HuH-7 (cell line): ENCODE measurements at places on chromosomes 12 and 14.

GRCh38 chr12:109625749-109626377 lies 52.3 kb downstream of the MVK start:
- DNase-seq, result no peak

- DNase-seq, result no peak
These were observed 3.7 kb upstream of the TM9SF1 start for GRCh38 chr14:24198814-24199524.

GRCh38 chr12:69007101-69007854 lies 74.3 kb upstream of the CPM start:
- DNase-seq, result no peak

DNA sequence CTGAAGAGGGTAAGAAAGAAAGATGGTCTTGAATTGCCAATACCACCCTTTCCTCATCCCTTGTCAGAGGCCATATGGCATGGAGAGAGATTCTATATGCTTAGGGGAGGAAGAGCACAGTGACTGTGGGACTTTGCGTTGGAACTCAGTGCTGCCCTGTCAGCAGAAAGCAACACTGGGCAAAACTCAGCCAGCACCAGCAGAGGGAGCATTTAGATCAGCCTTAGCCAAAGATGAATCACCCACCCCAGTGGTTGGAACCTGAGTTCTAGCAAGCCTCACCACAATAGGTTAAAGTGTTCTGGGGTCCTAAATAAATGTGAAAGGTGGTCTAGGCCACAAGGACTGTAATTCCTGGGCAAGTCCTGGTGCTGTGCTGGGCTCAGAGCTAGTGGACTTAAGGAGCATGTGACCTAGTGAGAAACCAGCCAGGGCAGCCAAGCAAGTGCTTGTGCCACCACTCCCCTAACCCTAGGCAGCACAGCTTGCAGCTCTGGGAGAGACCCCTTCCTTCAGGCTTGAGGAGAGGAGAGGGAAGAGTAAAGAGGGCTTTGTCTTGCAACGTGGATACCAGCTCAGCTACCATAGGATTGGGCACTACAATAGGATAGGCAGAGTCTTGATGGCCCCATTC lies 11.4 kb upstream of the BCAT1 start:
- peak; percentile 67 for DNase-seq

- peak; percentile 70 for DNase-seq
These were observed 2.6 kb downstream of the SIX4 start for GRCh38 chr14:60721326-60722106.

- DNase-seq, result peak; percentile 71
These were observed at the start of gene EEF1AKMT3 for GRCh38 chr12:57772429-57773322. Gene EEF1AKMT3 (plus strand): TSS chr12:57772614. CDS start chr12:57772725, 111 bp downstream.

GRCh38 chr12:123449249-123449733 lies 8.6 kb upstream of the SNRNP35 start:
- DNase-seq, result no peak

DNA sequence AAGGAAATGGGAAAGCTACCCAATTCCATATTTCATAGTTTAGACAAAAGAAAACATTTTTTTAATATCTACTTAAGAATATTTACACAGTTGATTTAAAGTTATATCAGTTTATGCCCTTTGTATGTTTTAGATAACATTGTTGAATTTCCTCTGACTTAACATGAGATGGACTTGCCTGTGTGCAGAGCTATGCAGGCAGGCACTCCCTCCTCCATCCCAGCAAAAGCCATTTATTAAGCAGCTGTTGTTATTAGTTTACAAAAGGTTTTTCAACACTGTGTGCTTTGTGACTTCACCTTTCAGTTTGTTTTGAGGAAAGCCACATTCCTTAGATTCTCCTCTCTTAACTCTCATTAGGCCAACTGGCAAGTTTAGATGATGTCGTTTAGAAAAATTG lies 337.5 kb upstream of the PDE3A start:
- no peak for DNase-seq

GRCh38 chr12:105318651-105319483 lies 11.6 kb upstream of the C12orf75 start:
- no peak for DNase-seq
